ENCODE measurements at places on chromosomes 1 and 21. TPM values are rescaled to one million over a fixed set of nuclear protein-coding genes. Genes with fewer than 3 reads are reported as not detected.

- DNase-seq = no peak
Measured at GRCh38 chr1:219331424-219331823, 157.7 kb downstream of the LYPLAL1 start.

DNA sequence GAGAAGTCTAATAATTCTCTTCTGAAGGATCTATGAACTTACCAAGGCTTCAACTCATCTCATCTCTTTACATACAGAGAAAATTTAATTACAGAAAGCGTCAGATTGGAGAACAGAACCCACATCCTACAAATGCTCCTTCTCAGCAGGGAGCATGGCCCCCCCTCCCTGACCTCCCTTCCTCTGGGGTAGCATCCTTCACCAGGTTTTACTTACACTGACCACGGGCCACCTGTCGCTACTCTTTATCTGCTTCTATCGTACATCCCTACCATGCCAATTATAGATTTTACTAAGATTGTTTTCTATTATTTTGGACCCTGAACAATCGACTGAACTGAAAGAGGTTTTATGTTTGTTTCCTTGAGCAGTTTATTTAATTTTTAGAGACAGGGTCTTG lies 25.8 kb downstream of the RIPPLY3 start:
- no peak for DNase-seq

- no peak for DNase-seq
Measured at GRCh38 chr1:40706626-40707025, 15.1 kb downstream of the NFYC start.

GRCh38 chr1:77631302-77631701 lies 51.2 kb downstream of the ZZZ3 start:
- DNase-seq = no peak

DNA sequence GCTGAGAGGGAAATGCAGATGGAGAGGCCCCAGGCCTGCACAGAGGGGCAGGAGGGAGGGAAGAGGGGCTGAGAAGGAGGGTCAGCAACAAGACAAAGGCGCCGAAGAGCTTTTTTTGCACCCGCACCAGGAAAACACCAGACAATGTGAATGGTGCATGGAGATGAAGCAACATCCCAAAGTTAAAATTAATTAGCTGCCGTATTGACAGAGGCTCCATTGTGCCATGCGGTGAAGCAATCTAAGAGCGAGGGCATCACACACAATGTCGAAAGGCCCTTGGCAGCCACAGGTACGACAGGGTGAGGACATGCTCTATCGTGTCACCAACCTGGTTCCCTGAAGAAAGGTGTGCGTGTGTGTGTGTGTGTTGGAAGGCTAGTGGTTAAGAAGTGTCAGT lies 41.2 kb downstream of the SSBP3 start:
- no peak for DNase-seq

- DNase-seq = no peak
Measured at GRCh38 chr1:67144696-67145095, 9.9 kb upstream of the C1orf141 start.

DNA sequence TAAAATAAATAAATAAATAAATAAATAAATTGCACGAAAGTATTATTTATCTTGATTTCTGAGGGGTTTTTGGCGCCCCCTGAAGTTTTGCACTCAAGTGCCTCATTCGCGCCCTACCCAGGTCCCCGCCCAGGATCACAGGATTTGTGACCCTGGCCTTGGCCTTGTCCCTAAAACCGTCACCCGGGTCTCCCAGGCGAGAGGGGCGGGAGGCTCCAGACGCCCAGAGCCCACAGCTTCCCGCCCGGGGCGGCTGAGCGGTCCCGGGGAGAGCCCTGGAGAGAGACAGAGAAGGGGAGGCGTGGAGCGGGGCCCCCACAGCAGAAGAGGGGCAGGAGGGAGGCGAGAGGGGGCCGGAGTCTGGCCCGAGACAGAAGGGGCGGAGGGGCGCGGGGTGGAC lies 91.8 kb upstream of the CASZ1 start:
- DNase-seq = no peak

DNA sequence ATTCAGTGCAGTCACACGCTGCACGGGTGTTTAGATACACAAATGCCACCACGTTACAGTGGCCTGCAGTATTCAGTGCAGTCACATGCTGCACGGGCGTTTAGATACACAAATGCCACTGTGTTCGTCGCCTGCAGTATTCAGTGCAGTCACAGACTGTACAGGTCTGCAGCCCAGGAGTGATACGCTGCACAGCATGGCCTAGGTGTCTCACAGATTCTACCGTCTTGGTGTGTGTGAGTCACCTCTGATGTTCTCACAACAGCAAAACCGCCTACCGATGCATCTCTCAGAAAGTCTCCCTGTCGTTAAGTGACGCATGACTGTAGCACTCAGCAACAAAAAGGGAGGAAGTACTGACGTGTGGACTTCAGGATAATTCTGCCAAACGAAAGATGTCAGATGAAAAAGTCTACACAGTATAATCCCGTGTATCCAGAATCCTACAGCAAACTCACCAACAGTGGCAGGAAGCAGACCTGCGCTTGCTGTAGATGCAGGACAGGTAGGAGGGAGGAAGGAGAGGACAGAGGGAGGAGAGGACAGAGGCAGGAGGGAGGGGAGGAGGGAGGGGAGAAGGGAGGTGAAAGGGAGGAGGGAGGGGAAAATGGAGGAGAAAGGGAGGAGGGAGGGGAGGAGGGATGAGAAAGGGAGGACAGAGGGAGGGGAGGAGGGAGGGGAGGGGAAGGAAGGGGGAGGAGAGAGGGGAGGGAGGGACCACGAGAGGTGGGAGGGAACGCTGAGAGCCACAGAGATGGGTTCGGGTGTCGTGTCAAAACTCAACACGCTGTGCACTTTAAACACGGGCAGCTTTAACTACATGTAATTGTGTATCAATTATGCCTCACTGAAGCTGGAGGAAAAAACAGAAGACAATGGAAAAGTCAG lies 36.3 kb upstream of the PCBP3 start:
- DNase-seq = no peak

GRCh38 chr1:119492763-119493162 lies 14.2 kb upstream of the HSD3B1 start:
- no peak for DNase-seq

- DNase-seq = no peak
Measured at GRCh38 chr21:39064325-39065012, 118.8 kb downstream of the PSMG1 start.

GRCh38 chr1:118160806-118161205 lies 24.2 kb downstream of the SPAG17 start:
- no peak for DNase-seq

GRCh38 chr1:53545663-53546408 lies 86.6 kb downstream of the DMRTB1 start:
- DNase-seq = no peak

GRCh38 chr1:160548960-160549664 lies 26.1 kb upstream of the SLAMF6 start:
- DNase-seq = no peak

GRCh38 chr1:90296327-90296726 lies 301.4 kb downstream of the ZNF326 start:
- no peak for DNase-seq

- no peak for DNase-seq
Measured at GRCh38 chr21:31173881-31174555, 135.7 kb upstream of the KRTAP19-8 start.

- no peak for DNase-seq
Measured at GRCh38 chr1:52294580-52294979, 71.4 kb downstream of the CC2D1B start.

- peak; percentile 13 for DNase-seq
Measured at GRCh38 chr1:204846546-204846945, 24.1 kb upstream of the NFASC start.

- DNase-seq = no peak
Measured at GRCh38 chr1:6261615-6261995, 707 bp upstream of the GPR153 start.

DNA sequence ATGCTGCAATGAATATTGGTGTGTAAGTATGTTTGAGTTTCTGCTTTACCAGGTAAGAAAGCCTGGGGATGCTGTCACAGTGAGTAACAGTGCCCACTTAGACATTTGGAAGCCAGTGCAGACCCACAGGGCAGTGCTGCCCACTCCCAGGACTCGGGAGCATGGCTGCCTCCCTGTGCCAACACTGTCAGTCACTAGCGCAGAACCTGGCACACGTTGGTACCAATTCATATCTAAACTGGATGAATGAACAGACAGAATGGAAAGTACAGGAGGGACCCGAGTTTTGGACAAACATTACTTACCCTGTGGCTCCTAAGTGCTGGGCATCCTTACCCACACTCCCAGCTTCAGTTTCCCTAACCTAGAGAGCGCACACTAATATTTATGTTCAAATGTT lies 1.6 kb upstream of the EVA1C start:
- DNase-seq = no peak

DNA sequence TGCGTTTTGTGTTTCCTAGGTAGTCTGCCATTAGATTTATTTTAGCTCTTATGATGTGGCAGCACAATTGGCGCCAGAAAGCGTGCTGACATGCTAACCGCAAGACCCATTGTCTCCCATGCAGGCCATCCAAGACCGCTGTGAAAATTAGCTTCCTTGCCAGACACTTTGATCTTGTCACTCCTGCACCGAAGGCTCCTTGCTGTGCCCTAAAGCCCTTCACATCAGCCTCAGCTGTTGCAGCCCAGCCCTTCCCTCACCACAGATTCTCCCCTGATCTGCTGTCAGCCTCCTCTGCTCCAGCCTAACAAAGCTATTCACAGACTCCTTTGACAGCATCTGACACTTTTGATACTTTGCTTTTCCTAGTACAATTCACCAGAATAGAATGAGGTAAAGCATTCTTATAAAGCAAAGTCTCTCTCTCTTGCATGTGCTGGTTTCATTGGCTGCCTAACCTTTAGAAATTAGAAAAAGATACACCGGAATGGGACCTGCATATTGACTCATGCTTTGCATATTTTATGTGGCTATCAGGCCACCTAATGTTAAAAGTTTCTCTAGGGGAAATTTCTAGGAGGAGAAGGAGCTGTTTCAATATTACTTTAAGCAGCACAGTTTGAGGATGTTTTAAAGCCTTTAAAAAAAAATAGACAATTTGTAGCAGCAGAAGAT lies 280.3 kb upstream of the FMN2 start:
- no peak for DNase-seq

DNA sequence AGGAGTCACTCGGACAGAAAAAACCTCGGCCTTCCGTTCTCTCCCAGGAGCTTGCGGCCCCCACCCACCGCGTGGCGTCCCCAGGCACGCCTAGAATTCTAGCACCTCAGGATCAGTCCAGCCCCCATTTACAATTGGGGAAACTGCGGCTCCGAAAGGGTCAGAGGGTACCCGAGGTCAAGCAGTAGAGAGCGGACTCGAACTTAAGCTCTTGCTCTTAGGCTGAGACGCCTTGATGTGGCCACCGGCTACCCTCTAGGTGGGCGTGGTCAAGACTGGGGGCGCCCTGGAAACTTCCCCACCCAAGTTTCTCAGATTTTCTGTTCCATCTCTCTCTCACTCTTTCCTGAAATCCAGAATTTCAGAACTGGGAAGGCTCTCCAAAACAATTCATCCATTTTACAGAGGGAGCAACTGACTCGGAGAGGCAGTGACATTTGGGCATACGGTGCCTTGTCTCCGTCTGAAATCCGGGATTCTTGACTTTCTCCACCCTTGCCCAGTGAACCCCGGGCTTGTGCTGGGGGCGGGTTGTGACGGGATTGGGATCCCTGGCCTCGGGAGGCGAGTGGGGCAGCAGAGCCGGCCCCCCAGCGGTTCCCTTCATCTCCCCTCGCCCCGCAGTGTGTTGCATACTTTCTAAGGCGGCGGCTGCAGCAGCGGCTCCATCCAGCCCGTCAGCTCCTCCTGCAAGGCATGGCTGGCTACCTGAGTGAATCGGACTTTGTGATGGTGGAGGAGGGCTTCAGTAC lies 777 bp downstream of the AZIN2 start:
- no peak for DNase-seq

GRCh38 chr1:22860883-22861385 lies 111.7 kb downstream of the LACTBL1 start:
- DNase-seq = no peak

- DNase-seq = no peak
Measured at GRCh38 chr1:24935615-24936484, 5.8 kb upstream of the RUNX3 start.

GRCh38 chr1:67515324-67516080 lies 85.3 kb upstream of the SERBP1 start:
- no peak for DNase-seq

DNA sequence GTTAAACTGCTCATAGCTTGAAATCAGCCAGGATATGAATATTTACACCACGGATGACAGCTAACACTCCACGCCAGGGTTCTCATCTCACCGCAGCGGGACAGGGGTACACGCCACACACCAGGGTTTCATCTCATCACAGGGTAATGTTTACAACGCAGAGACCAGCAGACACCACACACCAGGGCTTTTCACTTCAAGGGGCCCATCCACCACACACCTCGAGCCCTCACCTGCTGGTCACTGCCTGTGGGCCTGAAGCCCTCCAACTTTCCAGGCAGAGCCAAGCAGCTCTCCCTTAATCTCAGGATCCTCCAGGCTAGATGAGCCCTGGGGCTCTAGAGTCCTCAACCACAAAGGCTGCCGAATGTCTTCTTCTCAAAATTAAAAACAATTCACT lies 1.3 kb upstream of the KRTAP10-12 start:
- no peak for DNase-seq

DNA sequence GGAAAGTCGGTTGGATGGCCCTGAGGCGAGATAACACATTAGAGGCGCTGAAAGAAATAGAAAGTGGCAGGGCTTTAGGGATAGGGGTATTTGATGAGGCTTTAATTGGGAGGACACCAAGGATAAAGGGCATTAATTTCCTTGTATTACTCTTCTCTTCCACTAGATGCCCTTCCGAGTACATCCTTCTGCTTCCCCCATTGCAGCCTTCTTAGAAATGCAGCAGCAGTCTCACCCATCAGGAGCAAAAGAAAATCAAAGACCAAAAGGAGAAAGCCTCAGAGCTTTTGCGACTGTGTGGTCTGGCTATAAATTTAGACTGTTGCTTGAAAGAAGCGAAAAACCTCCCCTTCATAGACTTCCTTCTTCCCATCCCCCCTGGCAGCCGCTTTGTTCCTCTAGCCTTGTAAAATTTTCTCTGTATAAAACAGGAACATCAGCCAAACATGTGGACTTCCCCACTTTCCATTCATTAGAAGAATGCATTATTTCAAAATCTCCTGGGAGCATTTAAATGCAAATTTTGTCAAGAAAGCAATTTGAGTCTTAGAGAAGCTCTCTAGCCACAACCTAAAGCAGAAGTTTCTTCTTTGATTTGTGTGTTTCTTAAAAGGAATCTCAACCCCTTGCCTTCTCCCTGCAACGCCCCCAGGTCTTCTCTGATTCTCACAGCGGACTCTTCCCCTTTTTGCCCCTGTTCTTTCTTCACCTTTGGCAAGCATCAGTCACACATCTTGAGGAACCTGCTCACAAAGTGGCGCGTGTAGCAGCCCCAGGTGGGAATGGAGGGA lies 76.6 kb downstream of the NDUFS5 start:
- peak; percentile 31 for DNase-seq

Gene CYP4A11
- total RNA-seq = not detected

Gene DENND2C
- 2.5 TPM for total RNA-seq

Gene PLA2G5
- 0.19 TPM for total RNA-seq

Gene APCS
- 12.2 TPM for total RNA-seq

Gene GUCA2B
- not detected for total RNA-seq

Gene RIMS3
- 0.56 TPM for total RNA-seq

Gene LCE1F
- not detected for total RNA-seq

Gene SSX2IP
- 3.3 TPM for total RNA-seq

Gene LCE1A
- total RNA-seq = not detected

Gene KLHDC7A
- total RNA-seq = 2.6 TPM

Gene ETV3L
- not detected for total RNA-seq

Gene OR2L2
- total RNA-seq = not detected
